ENCODE measurements at places on chromosomes 6 and 20.

GRCh38 chr6:137370871-137371633, 123.1 kb downstream of the OLIG3 start:
- DNase-seq = no peak

GRCh38 chr6:70073637-70074036, 207.3 kb downstream of the COL19A1 start:
- no peak for DNase-seq

- no peak for DNase-seq
Measured at GRCh38 chr20:15162079-15162647, 824.8 kb upstream of the FLRT3 start.

- DNase-seq = no peak
Measured at GRCh38 chr20:58646257-58646656, 4.8 kb upstream of the STX16 start.

GRCh38 chr6:16747232-16748024, 13.8 kb downstream of the ATXN1 start:
- peak; percentile 24 for DNase-seq

DNA sequence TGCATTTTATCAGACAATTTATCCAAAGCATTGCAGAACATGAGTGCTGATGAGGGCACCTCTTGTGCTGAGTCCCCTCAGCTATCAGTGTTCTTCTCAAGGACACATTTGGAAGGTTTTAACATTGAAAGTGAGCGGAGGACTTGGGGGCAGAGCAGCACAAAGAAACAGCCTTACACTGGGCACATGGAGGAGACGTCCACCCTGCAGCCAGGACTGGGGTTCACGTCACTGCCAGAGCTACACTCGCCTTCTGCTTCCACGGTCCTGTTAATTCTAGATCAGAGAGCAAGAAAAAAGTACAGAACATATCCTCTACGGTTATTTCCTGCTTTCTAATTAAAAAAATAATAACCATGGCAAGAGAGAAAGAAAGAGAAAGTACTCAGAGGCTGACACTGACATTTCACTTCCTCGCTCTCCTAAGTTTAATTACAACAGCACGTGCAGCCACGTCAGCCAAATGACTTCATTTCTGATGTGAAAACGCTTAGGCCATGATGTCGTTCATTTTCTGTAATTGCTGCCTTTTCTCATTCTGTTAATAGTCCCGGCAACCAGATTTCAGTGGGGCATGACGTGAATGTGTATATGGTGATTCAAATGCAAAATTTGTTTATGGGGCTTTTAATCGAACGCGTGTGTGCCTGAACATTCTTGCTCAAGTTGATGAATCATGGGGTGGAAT, 5.1 kb downstream of the PRND start:
- no peak for DNase-seq

DNA sequence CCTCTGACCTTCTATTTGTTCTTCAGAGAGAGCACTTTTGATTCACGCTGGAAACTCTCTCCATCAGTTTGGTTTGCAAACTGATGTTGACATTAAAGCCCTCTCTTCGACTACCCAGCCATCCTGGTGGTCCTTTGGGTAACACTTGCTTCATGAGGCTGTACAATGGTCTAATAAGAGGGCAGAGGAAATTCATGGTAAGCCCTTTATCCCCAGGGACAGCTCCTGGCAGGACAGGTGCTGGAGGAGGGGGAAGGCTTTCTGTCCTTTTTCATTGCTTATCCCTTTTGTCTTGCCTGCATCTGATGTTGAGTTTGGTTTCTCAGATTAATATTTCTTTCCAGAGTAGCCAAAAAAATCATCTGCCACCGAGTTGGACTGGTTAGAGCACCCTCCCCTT, 52.1 kb upstream of the CD93 start:
- no peak for DNase-seq

DNA sequence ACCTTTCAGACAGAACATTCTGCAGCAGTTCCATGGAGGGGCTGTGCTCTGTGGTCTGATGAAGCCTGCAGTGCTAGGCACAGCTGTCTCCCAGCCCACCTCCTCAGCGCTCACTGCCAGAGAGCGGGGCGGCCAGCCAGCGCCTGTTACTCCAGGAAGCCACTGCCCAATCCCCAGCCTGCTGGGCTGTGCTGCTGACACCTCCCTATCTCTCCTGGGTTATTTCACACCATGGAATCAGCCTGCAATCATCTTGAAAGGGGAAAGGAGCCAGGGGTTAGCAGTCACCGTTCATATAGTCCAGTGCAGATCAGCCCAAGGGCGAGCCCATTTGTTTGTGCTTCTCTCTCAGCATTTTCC, 46.3 kb upstream of the NHSL1 start:
- DNase-seq = no peak

DNA sequence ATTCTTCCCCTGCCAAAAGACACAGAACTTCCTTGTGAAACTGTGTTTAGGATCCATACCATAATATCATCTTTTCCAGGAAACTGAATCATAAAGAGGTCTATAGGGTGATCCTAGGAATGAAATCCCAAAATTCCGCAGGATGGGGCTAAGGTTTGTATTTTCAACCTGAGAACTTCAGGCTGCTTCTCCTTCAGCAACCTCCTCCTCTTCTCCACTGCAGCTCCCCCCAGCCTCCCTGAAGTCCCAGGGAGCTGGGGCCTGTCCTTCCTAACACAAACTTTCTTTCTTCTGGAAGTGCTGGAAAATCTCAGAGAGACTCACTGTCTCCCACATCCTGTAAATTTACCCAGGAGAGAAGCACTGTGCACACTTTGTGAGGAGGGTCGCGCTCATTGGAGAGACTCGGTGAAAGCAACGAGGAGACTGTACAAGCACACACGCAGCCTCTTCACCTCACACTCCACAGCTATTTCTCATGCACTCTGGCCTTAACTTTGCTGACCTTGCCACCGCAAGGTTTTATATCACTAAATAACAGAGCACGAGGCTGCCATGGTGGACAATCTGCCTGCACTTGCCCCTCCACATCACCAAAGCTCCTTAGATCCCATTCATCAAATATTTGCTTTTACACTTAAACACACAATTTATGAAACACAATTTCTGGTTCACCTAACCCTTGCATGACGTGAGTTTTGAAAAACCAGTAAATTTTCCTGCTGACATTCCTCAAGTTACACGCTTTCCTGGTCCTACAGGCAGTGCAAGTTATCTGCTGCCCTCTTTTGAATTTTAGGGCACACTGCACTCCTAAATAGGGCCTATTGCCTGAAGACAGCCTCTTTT, 14.3 kb downstream of the ID4 start:
- peak; percentile 63 for DNase-seq

DNA sequence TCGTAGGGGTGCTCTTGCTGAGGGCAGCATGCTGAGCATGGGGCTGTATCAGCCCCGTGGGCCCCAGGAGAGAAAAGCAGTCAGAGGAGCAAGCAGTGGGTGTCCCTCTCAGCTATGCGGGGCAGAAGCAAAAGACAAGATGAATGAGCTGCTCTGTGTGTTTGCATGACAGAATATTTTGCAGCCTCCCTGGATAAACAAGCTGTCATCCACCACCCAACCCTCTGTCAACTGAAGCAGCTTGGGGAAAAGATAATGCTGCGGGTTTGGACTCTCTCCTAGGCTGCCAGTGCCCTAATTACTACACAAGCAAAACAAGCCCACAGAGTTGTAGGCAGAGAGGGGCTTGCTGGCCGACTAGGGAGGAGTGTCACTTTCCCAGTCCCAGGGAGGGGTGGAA, 82.3 kb upstream of the PTPRT start:
- DNase-seq = no peak
